Endothelial cell of umbilical vein (primary cell): ENCODE measurements at places on chromosomes 7 and 10.
A peak's percentile ranks its signal among the peaks of the same experiment; 100 is the strongest.

DNA sequence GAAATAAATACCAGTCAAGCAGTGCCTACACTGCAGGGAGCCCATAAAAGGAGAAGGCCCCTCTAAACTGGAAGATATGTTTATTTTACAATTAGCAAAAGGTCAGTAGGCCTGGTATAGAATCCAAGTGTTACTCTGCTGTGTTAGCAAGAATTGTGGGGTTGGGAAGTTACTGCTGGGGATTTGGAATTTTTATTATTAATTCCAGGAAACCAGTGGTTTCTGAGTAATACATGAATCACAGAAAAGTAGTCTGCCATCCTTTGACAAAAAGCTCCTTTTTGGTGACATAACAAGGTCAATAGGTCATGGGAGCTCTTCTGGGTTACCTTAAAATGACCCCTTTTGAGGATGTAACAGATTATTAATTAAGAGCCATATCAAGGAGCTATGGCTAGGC is 67.4 kb downstream of the ZNF92 start:
- DNase-seq = peak; percentile 69

DNA sequence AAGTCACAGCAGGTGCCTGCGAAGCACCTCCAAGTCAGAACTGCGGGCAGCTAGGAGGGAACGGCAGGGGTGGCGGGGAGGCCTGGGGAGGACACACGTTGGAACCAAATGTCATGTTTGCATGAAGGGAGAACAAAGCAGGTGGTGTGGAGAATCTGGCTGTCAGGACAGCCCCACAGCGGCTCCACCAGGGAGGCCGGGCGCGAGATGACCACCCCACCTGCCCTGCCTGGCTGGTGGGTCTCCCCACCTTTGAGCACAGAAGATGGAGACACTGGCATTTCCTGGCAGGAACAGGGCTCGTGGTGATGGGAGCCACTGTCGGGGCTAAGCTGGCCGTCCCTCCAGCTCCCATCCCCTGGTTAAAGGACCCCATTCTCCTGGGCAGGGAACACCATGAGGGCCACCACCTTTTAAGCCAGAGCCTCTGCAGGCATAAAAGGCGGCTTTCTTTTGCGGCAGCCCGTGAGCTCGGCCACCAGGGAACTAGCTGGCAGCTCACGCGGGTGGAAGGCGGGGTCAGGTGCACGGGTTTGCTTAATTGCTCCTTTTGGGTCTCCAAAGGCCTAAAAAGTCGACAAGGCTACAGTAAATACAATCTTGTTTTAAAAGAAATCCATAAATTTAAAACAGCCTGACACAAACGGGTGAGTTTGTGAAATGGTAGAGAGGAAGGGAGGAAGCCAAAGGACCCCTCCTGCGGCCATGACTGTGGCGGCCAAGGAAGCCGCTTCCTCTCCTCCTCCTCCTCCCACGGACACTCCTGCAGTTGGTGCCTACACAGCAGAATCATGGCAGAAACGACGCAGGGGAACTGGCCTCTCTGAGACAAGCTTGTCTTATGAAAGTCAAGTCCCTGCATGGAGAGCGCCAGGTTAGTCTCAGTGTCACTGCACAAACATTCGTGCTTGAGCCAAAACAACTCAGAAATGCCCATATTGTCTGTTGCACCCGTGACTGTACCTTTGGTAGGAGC is 213.8 kb downstream of the DNAJB6 start:
- no peak for DNase-seq

- no peak for DNase-seq
Observed at GRCh38 chr7:80440883-80441282, 71.0 kb downstream of the GNAT3 start.

- DNase-seq = peak; percentile 36
Observed at GRCh38 chr10:95788830-95789229, 32.9 kb downstream of the ENTPD1 start.

DNA sequence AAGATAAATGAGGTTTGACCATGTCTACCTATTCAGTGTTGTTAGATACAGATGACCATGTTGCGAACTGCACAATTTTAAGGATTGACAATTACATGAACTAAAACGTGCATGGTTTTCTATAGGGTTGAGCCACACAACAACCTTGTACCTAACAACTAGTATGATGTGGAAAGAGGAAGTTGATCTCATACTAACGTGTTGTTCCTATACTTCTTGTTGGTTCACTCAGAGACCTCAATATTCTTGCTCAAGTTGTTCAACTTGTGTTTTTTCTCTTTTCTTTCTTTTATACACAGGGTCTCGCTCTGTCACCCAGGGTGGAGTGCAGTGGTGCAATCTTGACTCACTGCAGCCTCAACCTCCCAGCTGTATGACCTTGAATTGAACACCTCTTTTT is 6.1 kb upstream of the KEL start:
- DNase-seq = no peak

DNA sequence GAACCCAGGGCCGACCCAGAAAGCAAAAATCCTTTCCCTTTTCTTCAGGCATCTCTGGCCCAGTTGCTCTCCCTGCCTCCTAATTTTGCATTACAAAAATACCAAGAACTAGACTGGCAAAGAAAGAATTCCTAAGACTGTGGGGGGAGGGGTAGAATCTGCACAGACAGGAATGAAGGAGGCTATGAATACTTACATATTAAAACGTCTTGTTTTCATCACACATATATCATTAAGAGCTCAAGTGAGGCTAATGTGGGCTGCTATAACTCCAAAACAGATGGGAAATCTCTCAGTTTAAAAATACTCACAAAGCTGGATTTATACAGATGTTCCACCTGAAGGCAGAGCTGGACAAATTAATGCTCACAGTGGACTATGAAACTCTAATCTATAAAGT is 29.2 kb upstream of the MKX start:
- no peak for DNase-seq

DNA sequence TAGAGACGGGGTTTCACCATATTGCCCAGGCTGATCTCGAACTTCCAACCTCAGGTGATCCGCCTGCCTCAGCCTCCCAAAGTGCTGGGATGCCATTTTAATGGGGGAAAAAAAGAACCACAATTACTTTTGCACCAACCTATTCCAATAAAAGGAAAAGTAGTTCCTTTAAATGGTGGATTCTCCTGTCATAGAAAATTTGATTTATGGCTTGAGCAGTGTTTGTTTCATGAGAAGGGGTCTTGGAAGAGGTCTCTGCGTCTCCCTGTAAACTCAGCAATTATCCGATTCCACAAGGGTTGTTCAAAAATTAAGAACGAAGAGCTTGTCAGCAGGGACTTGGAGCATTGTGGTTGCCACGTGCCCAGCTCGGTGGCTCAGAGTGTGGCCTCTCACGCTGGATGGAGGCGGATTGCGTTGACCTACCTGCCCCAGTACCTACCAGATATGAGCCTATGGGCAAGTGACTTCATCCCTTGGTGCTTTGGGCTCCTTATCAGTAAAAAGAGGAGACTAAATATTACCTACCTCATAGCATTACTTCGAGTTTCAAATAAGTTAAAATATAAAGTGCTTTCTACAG is 2.8 kb upstream of the TRIP6 start:
- DNase-seq = no peak

DNA sequence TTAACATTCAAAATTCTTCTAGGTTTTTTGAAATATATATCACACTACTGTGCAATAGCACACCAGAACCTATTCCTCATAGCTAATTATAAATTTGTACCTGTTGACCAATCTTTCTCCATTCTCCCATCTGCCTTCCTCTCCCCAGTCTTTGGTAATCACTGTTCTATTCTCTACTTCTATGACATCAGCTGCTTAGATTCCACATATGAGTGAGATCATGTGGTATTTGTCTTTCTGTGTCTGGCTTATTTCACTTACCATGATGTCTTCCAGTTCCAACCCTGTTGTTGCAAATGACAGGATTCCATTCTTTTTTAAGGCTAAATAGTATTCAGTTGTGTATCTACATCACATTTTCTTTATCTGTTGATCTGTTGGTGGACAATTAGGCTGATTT is 54.4 kb upstream of the CCDC6 start:
- no peak for DNase-seq

- DNase-seq = no peak
Observed at GRCh38 chr10:86654411-86655172, at the start of gene OPN4. Gene OPN4 (plus strand): TSS chr10:86654547. CDS start chr10:86654784, 237 bp downstream.
